ENCODE measurements at places on chromosomes 5 and 9.

GRCh38 chr5:176530393-176530982 is 6.7 kb downstream of the RNF44 start:
- no peak for DNase-seq

GRCh38 chr9:77809552-77809951 is 161.4 kb upstream of the GNA14 start:
- DNase-seq = no peak

DNA sequence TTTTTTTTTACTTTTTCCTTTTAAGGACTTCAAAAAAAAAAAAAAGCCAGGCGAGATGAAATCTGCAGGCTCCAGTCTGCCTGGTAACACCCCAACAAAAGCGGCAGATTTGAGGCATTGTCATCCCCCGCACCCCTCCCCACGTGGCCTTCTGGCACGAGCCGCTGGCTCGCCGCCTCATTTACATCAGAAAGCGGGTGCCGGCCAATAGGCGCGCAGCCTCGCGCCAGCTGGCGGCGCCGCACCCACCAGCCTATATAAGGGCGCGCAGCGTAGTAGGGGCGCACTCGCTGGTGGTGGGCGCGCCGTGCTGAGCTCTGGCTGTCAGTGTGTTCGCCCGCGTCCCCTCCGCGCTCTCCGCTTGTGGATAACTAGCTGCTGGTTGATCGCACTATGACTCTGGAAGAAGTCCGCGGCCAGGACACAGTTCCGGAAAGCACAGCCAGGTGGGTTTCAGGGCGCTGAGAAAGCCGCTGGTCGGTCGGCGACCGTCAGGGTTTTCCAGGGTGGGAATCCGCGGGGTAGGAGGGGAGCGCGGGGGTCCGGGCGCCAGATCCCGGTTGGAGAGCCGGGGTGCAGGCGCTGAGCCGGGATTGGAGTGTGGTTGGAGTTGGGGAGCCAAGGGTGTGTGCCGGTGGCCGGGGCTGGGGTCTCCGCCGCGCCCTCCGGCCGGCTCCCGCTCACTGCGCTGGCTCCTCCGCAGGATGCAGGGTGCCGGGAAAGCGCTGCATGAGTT is at the start of gene GADD45G:
Gene GADD45G, plus strand, starts transcription at position 284 of the 736 bp plus-strand sequence. Its CDS starts 110 bp downstream, at position 394.
- peak; percentile 92 for DNase-seq

DNA sequence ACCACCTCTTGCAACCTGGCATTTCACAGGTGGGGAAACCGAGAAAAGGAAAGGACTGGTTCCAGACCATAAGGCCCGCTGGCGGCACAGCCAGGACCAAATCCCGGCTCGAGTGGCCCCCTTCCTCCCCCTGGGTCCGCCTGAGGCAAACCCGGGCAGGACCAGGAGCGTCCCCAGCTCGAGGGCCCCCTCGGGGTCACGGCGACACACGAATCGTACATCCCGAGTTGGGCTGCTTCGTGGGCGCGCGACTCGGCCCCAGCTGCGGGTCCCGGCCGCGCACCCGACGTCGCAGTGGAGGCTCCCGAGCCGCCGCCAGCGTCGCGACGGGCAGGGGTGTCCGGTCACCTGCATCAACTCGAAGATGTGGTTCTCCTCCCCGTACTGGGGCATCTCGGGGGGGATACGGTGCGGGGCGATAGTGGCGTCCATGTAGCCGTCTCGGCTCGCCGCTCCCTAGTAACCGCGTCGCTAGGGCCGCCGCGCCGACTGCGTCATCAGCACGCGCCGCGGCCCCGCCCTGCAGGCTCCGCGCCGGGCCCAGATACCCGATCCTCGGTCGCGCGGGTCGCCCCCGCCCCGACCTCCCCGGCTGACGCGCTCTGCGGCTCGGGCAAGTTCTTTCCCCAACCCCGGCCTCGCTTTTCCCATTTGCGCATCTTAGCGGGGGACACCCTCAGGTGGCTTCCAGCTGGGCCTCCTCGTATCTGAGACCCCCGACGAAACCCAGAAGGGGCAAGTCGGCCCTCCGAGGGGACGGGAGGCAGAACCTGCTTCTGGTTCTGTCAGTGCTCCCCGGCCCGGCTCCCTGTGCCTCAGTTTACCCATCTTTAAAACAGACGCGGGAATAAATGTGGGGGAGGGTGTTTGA is at the start of gene AK8:
Gene AK8, minus strand, starts transcription at position 461 of the 871 bp plus-strand sequence. Its CDS starts 29 bp downstream, at position 432.
- peak; percentile 82 for DNase-seq
